ENCODE measurements at places on chromosomes 4 and X.

DNA sequence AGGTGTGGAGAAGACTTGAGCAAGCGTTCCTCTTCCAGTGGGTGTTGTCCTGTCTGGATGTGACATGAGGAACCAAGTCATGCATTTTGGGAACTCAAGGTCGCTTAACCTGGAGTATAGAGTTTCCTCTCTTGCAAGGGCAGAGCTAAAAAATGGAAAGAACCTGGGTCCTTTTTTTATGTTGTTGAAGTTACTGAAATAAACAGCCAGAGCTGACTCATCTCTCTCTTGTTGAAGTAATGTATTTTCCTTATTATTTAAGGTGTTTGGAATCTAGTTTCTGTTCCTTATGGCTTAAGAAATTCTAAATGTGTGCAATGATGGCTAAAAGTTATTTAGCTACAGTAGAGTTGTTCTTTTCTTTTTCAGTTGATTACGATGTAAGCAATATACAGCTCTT, 314.5 kb downstream of the CAMK2D start:
- DNase-seq = no peak

- DNase-seq = no peak
Measured at GRCh38 chrX:39427906-39428305, 626.6 kb downstream of the MID1IP1 start.

DNA sequence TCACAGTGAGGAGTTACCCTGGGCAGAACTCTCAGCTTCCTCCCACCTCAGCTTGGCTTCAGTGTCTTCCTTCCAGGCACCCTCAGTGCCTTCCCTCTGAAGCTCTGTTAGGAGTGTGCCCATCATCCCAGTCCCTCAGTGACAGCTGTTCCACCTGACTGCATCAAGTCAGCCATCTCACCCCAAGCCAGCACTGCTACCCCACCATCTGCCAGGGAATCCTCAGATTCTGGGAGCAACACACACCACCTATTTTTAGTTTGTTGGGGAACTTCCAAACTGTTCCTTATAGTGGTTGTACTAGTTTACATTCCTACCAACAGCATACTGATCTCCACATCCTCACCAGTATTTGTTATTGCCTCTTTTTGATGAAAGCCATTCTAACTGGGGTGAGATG, 182.9 kb downstream of the RELL1 start:
- no peak for DNase-seq

DNA sequence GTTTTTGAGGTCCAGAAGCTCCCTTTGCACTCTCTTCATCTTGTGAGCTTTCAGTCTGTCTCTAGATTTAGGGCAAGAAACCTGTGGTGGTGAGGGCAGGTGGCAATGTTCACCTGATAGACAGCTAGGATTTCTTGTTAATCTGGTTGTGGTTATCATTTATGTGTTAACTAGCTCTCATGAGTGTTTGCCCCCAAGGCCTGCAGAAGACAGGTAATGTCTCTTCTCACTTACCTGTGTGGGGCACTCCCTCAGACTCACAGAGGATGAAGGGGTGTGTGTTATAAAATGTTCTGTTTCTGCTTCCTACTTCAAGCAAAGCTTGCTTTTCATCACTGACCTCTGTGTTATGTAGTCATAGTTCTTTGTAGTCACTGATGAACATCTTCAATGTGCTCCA, 17.8 kb downstream of the EGF start:
- no peak for DNase-seq

DNA sequence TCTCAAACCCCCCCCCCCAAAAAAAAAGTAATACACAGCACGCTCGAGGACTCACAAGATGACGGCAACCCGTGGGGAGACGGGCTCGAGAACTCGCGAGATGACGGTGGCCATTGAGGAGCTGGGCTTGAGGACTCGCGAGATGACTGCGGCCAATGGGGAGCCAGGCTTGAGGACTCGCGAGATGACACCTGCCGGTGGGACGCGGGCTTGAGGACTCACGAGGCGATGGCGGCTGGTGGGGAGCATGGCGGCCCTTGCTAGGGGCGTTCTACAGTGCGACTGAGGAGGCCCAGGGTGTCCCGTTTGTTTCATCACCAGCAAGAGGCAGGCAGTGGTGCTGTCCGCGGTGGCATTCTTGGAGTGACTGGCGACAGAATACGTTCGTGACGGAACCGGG, 172.4 kb upstream of the MAGEB16 start:
- no peak for DNase-seq

GRCh38 chr4:6925357-6925836, 15.8 kb downstream of the TBC1D14 start:
- DNase-seq = no peak
